Aortic smooth muscle cell (primary cell): ENCODE measurements at places on chromosomes 12 and 14. TPM values are rescaled to one million over a fixed set of nuclear protein-coding genes. Genes with fewer than 3 reads are reported as not detected.

GSKIP gene
- total RNA-seq = 20.3 and 34.1 TPM in 2 replicates

LGR5 gene
- total RNA-seq = 0.79 and 2.1 TPM in 2 replicates

HEBP1 gene
- total RNA-seq = 9.8 and 14.5 TPM in 2 replicates

EPYC gene
- total RNA-seq = not detected in 2 replicates
